Suppressor macrophage (primary cell): ENCODE measurements at places on chromosomes 6 and 20.
A peak's percentile ranks its signal among the peaks of the same experiment; 100 is the strongest.

- DNase-seq = no peak
Measured at GRCh38 chr6:1832844-1833787, 223.4 kb downstream of the FOXC1 start.

GRCh38 chr6:42281570-42281969, 63.9 kb upstream of the MRPS10 start:
- no peak for DNase-seq

- DNase-seq = no peak
Measured at GRCh38 chr6:117267054-117267347, 1.6 kb downstream of the VGLL2 start.

GRCh38 chr6:130183271-130184222, 39.2 kb downstream of the SAMD3 start:
- no peak for DNase-seq

DNA sequence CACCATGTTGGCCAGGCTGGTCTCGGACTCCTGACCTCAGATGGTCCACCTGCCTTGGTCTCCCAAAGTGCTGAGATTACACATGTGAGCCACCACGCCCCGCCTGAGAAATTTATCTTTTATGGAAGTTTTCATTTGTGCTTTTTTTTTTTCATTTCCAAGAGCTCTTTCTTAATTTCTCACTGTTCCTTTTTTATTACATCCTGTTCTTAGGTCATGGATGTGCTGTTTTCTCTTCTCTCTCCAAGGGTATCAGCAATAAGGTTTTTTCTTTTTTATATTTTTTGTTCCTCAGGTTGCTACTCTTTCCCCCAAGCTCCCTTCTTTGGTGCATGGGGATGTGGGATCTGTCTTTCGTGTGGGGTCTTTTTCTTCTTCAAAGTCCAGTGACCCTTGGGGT, 21.2 kb upstream of the LSM14B start:
- DNase-seq = no peak

DNA sequence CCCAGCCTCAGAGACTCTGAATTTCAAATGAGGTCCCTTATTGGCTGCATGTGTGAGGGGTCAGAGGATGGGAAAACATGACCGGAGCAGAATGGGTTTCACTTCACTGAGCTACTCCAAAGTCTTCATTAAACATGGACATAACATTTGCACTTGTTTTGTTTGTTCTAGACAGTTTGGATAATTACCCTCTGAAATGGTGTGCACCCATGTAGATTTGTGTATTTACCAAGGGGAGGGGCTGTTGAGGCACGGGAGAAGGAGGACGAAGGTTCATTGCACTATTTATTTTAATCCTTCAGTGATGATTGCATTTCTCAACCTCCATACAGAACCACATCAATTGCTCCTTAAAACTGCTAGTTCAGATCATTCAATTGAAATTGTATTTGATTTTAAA, 364.2 kb downstream of the TFAP2B start:
- no peak for DNase-seq

- no peak for DNase-seq
Measured at GRCh38 chr20:62691487-62691886, 17.1 kb upstream of the NTSR1 start.

- DNase-seq = no peak
Measured at GRCh38 chr20:955111-955510, 39.0 kb upstream of the ANGPT4 start.

- DNase-seq = peak; percentile 47
Measured at GRCh38 chr6:13485923-13486562, 1.4 kb downstream of the GFOD1 start.

DNA sequence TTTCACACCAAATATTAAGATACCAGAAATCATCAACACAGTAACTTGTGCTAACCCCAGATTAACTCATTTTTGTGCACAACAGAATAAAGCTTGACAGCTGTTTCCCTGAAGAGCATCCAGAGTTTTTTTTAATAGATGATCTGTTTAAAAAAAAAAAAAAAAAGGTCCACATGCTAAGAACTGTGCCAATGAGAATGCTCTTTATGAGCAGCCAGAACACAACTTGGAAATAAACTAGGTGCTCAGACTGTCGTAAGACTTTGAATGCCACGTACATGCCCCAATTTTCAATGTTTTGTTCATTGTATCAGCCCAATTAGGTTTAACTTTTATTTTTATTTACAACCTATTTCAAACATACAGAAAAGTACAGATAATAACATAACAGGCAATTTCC, 47.3 kb downstream of the STAU1 start:
- DNase-seq = no peak

- no peak for DNase-seq
Measured at GRCh38 chr6:31055441-31055840, 45.2 kb downstream of the MUC22 start.

- no peak for DNase-seq
Measured at GRCh38 chr6:158825951-158826306, 6.8 kb upstream of the EZR start.

GRCh38 chr6:142567461-142567860, 265.7 kb downstream of the ADGRG6 start:
- no peak for DNase-seq

GRCh38 chr6:116884530-116884929, 7.5 kb downstream of the RFX6 start:
- no peak for DNase-seq

GRCh38 chr20:25499031-25499430, 86.3 kb downstream of the NINL start:
- no peak for DNase-seq

- peak; percentile 39 for DNase-seq
Measured at GRCh38 chr20:48843057-48843806, 15.4 kb upstream of the PREX1 start.

GRCh38 chr6:85945459-85946185, 302.9 kb upstream of the SYNCRIP start:
- no peak for DNase-seq

DNA sequence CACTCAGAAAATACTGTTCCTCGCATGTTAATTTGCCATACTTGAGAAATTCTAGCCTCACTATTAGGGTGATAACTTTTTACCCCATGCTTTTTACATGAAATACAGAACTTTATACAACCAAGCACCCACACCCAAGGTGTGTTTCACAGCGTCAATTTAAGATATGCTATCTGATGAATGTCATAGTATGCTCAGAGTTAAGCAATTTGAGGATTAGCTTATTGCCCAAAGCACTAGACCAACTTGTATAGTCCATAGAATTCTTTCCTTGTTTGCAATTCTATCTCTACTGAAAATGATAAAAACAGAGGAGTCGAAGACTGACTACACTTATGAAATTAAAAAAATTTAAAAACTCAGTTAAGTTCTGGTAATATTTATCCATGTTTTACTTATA, 82.1 kb upstream of the CARMIL1 start:
- DNase-seq = no peak

DNA sequence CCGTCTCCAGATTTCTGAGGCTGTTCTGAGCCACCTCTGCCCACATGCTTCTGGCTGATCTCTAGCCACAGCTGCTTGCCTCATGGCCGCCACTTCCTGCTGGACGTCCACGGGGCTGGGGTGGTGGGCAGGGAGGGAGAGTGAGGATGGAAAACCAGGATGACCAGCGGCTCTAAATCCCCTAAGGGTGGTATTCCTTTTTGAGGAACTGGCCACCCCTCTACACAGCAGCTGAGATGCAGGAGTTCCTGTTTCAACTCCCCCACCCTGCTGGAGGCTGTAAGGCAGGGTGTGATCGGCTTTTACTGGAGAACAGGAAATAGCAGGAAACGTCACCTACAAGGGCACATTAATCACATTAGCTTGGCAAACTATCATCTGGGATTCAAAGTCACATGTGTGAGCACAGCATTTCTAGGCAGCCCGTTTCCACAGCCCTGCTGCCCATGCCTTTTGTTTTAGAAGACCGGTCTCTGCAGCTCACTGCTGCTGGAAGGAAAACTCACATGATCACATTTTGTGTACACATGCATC, 181.6 kb upstream of the ECI2 start:
- DNase-seq = peak; percentile 93

DNA sequence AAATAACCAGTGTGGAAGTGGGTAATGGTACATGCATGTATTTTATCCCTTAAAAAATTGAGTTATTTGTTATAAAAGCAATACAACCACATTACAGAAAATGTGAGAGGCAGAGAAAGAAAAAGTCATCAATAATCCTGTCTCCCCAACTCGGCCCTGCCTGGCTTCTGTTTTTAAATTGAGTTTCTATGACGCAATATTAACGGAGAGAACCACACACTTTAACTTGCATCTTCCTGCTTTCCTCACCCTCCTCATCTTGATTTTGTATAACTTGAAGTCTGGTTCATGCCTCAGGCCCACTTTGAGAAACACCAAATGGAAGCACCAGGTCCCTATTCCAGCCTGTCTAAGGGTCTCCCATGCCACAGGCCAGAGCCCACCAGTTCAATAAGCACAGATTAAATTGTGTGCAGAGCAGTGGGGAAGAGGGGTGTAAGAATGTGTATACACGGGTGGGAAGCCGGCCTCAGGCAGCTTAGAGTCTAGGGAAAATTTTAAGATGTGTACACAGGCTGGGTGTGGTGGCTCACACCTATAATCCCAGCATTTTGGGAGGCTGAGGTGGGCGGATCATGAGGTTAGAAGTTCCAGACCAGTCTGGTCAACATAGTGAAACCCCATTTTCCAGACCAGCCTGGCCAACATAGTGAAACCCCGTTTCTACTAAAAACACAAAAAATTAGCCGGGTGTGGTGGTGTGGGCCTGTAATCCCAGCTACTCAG, 15.9 kb downstream of the KCNK5 start:
- DNase-seq = no peak

GRCh38 chr6:31888276-31889258, 8.9 kb downstream of the EHMT2 start:
- peak; percentile 33 for DNase-seq

GRCh38 chr6:44681761-44682160, 294.3 kb downstream of the CDC5L start:
- no peak for DNase-seq

GRCh38 chr20:62061851-62062423, 3.7 kb downstream of the TAF4 start:
- no peak for DNase-seq

GRCh38 chr6:4474810-4475209, 301.4 kb upstream of the CDYL start:
- DNase-seq = no peak

DNA sequence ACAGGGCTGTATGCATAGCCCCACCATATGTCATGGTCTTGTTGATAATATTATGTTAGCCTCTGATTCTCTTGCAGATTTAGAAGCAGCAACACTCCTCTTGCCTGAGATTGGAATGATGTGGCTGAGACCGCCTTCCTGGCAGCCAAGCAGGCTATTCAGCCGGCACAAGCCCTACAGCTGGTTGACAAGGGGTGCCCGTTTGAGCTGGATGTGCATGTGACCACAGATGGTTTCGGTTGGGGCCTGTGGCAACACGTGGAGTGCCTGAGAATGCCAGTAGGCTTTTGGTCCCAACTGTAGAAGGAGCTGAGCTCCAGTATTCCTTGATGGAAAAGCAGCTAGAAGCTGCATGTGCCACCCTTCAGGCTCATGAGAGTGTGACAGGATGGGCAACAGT, 303.6 kb upstream of the POU3F2 start:
- DNase-seq = no peak

DNA sequence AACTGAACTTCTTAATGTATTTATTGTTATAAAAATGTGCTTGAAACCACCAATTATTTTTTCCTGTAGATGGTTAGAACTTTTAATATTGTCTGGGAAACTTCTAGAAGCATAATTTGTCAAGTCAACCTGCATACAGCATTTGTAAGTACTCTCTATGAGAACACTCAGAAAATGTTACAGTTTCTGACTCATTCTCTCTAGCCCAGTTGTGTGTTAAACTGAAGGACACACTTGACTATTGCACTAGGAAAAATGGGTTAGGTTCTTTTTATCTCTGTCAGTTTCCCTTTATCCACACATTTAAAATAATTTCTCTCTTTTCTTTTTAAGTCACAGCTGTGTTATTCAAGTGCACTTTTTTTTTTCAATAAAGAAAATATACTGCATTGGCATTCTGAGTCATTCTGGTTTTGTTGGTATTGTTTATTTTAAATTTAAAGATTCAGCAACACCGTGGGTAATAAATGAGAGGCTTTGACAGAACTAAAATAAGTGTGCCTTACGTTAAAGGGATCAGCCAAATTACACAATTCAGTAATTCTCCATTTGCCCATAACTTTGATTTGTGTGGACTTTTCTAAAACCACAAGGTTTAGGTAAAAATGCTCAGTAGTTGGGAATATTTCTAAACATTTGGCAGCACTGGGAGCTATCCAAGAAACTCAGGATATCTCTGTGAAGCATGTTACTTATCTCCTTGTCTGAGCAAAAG, 50.7 kb downstream of the OPN5 start:
- DNase-seq = no peak

DNA sequence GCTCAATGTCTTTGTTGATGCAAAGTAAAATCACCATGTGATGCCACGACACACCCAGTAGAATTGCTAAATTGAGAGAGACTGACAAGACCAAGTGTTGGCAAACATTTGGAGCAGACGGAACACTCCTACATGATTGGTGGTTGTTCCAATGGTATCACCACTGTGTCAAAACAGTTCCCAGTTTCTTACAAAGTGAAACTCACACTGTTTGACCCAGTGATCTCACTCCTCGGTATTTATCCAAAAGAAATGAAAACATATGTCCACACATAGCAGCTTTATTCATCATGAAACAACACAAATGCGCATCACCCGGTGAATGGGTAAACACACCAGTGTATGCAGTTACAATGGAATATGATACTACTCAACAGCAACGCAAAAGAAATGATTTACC, 74.0 kb upstream of the SULF2 start:
- DNase-seq = no peak

DNA sequence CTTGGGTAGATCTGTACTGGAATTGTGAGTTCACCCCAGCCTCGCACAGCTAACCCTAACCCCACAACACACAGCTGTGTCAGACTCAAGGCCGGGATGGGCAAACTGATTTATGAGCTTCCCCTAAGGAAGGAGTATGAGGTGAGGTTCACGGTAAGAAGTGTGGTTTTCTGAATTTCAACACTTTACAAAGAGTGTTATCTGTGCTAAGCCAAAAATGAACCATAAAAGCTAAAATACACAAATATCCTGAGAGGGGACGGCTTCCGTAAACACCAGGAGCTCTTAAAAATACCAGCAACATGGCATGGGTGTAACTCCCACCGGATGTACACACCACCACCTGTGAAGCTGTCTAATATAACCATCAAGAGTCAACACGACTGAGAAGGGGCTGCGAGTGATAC, 101.2 kb downstream of the ATP9A start:
- DNase-seq = no peak

DNA sequence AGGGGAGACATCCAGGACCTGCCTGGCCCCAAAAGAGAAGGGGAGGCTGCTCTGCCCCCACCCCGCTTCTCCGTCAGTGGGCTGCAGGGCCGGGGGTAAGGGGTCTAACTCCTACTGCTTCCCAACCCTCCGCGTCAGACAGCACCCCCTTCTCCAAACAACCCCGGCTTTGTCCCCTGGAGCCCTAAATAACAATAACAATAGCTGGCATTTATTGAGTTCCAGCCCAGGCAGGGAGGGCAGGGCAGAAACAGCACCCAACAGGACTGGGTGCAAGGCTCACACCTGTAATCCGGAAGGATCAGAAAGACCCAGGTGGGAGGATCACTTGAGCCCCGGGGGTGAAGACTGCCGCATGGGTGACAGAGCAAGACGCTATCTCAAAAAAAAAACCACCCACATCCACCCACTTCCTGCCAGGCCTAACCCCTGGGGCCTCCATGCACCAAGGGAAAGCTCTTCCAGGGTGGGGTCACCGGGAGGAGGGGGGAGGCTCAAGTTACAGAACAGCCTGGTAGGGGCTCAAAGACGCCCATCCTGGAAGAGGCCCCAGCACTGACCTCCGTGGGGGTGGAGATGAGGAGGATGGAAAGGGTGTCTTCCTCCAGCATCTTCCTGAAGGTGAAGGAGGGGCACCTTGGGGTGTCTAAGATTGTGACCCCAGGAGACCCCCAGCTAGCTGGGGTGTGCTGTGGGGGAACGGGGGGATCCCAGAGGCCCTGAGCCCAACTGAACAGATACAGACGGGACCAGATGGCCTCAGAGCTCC, 1.3 kb upstream of the FNDC11 start:
- DNase-seq = no peak
